ENCODE measurements at places on chromosomes 4 and X. TPM values are rescaled to one million over a fixed set of nuclear protein-coding genes. Genes with fewer than 3 reads are reported as not detected.

The TRAM1L1 gene
- total RNA-seq, result 2.6 TPM

The TDO2 gene
- 4.2 TPM for total RNA-seq

The FABP2 gene
- total RNA-seq, result not detected

The KLB gene
- not detected for total RNA-seq

The PGAM4 gene
- total RNA-seq, result not detected

The FGD1 gene
- total RNA-seq, result 11.0 TPM

DNA sequence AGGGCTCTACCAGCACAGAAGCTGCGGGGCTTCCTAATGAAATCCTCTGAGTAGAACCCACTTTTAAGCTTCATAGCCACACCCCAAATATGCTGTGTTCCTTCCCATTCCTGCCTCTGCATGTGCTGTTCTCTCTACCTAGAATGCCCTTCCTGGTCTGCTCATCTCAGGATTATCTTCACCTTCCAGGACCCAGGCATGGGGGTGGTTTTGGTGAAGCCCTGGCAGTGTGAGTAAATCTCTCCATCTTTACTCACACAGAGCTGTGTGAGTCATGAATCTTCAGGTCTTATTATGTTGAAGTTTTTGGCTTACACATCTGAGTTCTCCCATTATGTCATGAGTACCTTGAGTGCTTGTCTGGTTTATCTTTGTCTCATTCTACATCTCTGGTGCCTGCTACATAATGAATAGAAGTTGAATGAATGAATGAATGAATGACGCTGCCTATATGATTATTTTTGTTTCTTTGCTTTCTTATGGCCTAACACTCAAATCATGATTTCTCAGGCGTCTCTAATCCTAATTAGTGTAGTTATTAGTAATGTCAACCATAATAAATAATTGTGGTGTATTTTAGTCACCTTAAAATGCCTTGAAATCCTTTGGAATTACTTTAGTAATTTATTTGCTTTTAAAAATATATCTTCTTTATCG, 41.9 kb downstream of the HADH start:
- DNase-seq, result no peak

GRCh38 chrX:116379854-116380253, 56.6 kb upstream of the SLC6A14 start:
- peak; percentile 12 for DNase-seq

DNA sequence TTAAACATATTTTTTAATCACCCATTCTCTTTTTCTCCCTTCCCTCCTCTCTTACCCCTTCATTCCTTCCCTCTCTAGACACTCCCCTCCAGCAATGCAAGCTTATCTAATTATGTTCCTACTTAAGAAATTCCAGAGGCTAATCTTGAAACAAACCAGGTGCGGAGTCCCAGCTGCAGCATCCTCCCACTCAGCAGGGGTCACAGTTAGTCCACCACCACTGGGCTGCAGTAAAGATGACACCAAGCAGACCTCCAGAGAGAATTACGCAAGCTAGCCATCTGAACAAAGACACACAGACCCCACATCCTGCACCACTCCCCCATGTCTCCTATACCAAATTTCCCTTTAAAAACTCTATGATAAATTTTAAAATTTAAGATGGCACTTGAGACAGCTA, 13.9 kb upstream of the SEC24B start:
- peak; percentile 64 for DNase-seq

GRCh38 chr4:183783991-183784553, 121.0 kb upstream of the STOX2 start:
- DNase-seq, result peak; percentile 55

GRCh38 chr4:65791111-65791811, 121.0 kb upstream of the EPHA5 start:
- DNase-seq, result no peak

DNA sequence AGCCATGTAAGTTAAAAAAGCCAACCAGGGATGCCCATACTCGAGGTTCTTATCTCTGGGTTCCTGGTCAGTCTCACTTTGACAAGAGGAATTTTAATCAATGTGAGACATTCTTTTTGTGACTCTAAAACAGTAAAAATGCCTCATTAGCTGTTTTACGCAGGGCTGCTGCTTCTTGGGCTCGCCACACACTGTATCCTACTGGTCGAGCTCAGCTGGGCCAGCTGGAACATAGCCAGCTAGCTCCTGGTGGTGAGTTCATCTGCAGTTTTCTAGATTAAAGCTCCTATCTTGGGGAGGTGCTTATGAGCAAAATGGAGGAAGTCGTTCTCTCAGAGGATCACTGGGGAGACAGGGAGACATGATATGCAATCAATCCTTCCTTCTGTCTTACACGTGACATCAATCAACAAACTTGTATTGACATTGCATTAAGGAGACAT, 55.9 kb upstream of the LEF1 start:
- DNase-seq, result peak; percentile 87

DNA sequence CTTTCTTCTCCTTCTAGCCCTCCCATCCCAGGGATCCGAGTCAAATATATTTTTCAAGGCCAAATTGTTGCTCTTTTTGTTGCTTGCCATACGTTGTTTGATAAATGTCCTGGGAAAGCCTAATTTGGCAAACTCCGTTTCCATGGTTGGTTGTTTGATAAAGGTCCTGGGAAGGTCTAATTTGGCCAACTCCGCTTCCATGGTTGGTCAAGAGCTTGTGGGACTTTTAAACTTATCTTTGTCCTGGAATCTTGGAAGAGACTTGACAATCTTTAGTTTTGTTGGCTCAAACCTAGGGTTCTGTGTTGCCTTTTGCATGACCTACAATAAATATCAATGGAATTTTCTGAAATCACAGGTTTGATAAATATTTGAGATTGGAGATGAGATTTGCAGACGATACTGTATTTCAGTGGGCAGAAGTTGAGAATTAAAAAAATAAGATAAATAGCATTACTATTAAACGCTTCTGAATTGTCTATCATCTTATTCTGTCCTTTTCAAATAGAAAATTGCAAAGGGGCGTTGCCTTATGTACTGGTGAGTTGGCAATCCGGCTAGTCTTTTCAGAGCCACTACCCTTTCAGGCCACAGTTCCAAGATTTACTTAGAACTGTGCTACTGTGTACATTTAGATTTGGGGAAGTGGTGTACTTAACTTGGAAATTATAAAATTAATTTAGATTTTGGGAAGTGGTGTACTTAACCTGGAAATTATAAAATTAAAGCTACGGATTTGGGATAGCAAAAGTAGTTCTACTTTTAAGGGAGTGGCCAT, 804 bp downstream of the OSTC start:
- DNase-seq, result peak; percentile 80

GRCh38 chr4:37982736-37983135, 22.5 kb downstream of the PTTG2 start:
- no peak for DNase-seq

GRCh38 chrX:115038406-115038805, 21.0 kb upstream of the IL13RA2 start:
- DNase-seq, result no peak

DNA sequence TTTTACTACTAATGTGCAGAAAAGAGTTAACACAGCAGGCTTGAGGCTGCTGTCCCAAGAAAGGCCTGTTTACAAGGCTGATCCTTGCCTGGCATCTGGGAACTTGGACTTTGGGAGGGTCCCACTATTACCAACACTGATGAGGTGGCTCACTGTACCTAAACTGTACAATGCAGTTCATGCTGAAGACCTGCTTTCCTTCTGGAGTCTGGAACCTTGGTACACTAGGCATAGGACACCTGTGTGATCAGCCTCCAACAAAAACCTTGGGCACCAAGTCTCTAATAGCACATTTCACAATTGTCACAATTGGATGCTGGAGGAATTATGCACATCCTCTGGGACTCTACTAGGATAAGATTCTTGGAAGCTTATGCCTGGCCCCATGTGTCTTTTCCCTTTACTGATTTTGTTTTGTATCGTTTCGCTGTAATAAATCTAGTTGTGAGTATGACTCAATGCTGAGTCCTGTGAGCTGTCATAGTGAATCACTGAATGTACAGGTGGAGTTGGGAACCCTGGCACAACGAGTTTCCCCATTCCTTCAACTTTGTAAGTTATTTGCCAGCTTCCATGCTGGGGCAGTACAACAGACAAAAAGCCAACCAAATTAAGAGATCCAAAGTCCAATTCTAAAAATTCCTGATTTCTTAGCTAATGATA, 45.9 kb downstream of the TEC start:
- no peak for DNase-seq

DNA sequence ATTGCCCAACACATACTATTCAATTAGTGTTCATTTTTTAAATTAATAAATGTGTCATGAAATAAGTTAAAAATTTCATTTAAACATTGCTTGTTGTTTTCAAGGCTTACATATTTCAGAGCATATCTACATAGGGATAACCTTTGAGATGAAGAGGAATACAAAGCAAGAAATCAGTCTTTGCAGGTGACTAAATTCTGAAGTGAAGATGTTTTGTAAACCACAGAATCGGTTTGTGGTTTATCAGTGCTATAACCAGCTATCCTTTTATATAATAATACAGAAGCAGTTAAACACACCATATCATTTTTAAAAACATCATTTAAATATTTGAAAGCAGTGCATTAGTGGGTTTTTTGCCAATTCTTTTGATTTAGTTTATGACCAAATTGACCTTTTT, 26.9 kb downstream of the FAM241A start:
- DNase-seq, result no peak

DNA sequence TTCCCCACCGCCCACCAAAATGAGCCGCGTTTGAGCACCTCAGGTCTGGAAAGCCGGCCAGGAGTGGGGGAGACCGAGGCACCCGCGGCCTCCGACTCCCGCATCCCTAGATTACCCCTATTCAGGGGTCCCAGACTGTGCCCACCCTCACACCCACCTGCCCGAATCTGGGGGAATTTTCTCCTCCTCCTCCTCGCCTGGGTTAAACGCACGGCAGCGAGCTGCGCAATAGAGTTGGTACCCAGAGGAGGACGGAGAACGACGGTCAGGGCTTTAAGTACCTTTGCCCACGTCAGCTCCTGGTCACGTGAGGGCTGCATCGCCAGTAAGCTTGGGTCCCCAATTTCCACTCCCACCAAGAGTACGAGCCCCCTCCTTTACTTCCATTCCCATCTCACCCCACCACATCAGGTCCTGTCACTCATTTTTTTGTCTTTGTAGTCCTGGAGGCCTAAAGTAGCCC, at the start of gene ARMCX2:
TSS of gene ARMCX2 (minus strand) at position 250 of the 463 bp plus-strand sequence. CDS start 2,262 bp downstream, outside the sequence.
- peak; percentile 57 for DNase-seq

GRCh38 chrX:51496501-51497291, at the start of gene NUDT11:
Gene NUDT11 (minus strand): TSS chrX:51496592. CDS start chrX:51496444, 148 bp downstream.
- DNase-seq, result peak; percentile 48

DNA sequence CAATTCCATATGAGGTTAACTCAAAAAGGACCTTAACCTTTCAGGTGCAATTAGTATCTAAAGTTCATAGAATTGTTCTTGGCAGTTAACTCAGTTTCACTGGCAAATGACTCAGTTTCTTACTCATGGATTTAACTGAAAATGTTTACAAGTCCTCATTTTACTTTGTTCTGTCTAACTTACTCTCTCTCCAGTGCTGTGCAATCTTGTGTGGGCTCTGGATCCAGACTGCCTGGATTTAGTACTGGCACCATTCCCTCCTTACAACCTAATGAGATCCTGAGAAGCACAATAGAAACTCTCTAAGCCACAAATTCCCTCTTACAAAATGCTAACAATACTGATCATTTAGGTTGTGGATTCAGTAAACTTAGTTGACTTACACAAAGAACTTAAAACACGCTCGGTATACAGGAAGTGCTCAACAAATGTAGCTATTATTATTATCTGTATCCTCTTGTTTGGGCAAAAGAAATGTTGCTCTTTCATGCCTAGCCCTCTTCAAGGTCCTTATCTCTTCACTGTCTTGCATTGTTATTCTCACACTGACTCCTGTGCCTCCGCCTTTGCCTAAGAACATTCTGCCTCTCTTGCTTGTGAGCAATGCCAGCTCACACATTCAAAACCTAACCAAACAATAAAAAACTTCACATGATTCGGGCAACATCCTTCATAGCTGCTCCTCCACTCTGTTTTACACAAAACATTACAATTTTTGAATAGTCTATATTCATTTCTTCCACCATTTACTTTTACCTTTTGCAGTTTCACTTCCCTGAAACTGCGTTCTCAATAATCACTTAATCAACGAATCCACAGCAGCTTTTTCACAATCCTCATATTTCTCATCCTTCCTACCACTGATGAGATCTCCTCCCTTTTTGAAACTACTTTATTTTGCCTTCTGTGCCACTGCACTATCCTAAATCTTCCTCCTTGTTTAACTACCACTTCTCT, 91.8 kb downstream of the PDE5A start:
- no peak for DNase-seq

DNA sequence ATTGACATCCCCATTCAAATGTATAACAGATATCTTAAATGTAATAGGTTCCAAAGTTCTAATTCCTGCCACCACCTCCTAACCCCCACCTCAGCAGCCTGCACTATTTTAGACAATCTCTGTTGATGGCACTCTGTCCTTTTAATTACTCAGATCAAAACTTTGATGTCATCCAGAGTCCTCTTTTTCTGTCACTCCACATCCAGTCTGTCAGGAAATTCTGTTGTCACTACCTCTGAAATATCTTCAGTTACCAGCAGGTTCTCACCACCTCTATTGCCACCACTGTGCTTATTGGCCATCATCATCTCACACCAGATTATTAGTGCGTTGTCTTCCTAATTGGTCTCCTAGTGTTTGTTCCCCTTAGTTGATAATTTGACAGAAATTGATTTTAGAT, 76.2 kb downstream of the PTPN13 start:
- DNase-seq, result no peak

GRCh38 chr4:135256111-135256510, 1054.5 kb upstream of the PABPC4L start:
- DNase-seq, result peak; percentile 11

GRCh38 chr4:182139491-182139890, 103.7 kb upstream of the TENM3 start:
- DNase-seq, result no peak

DNA sequence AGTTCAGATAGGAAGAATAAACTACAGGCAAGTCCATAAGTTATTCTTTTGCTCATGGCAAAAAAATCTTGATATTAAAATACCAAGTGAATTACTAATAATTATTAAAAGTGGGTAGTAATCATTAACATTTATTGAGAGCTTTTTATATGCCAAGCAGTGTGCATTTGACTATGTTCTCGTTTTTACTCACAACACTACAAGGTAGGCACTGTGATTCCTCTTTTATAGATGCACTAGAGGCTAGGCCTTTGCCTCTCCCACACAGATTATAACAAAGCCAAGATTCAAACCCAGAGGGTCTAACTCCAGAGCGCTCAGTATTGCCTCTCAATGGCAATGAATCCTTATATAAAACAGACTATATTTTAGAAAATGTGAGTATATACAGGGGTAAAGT, 254.2 kb downstream of the NAF1 start:
- DNase-seq, result no peak

- no peak for DNase-seq
Measured at GRCh38 chrX:23666282-23666681, 1.0 kb upstream of the PRDX4 start.
